Heart right ventricle (tissue), 16 donors: ENCODE measurements at places on chromosomes 13 and 19. TPM values are rescaled to one million over a fixed set of nuclear protein-coding genes. Genes with fewer than 3 reads are reported as not detected.
A peak's percentile ranks its signal among the peaks of the same experiment; 100 is the strongest.

- no peak for DNase-seq
These were observed 27.4 kb downstream of the LRCH1 start for GRCh38 chr13:46580362-46580839.

Gene ZNF383
- total RNA-seq: 8.4 TPM

Gene TPTE2
- not detected for total RNA-seq

DNA sequence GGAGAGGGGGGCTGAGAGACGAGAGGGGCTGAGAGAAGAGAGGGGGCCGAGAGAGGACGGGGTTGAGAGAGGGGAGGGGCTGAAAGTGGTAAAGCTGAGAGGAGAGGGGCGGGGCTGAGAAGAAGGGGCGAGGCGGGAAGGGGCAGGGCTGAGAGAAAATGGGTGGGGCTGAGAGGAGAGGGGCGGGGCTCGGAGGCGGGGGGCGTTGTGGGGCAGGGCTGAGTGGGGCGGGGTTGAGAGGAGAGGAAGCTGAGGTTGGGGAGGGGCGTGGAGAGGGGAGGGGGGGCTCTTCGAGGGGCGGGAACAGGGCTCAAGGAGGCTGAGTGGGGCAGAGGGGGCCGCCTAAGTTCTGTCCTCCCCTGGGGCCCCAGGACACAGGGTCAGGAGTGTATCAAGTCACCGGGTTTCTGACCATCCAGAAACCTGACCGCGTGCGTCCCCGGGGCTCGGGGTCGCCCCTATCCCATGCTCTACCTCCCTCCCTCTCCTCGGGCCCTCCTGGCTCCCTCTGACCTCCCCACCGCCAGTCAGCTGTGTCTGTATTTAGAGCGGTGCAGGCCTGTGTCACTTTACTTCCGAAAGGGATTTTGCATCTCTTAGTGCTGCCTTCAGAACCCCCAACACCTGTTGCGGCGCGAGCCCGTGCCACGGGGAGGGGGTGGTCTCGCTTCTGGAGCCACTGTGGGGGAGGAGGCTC is 38.6 kb upstream of the SEMA6B start:
- peak; percentile 52 for DNase-seq

DNA sequence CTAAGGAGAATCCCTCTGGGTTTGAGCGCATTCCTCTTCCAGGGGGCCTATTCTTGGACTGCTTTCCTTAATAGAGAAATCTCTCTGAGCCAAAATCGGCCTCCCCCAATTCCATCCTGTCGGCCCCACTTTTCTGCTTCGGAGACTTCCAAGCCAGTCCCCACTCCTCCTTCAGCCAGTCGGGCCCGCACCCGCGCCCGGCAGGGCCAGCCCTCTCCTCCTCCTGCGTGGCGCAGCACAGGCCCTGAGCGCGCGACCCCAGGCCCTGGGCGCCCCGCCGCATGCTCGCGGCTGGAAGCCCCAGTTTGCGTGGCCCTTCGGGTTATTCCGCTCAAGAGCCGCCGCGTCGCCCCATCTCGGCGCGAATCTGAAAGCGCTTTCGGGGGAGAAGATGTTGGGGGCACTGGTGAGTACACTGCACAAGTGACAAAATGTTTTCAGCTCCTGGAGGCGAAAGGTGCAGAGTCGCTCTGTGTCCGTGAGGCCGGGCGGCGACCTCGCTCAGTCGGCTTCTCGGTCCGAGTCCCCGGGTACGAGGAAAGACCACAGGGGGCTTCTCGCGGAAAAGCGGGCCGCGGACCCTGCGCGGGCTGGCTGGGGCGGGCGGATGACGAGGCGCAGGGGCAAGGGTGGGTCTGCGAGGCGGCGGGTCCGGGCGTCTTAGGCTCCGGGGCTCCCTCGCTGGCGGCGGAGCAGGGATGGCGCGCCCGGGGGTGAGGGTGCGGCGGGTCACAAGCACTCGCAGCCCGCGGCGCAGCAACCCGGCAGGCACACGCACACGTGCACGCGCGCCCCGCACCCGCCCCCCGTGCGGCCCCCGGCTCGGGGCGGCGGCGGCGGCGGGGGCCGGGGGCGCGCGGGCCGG is at the start of gene IL17D:
Gene IL17D, plus strand, starts transcription at position 785 of the 865 bp plus-strand sequence. CDS start 303 bp downstream, outside the sequence.
- no peak for DNase-seq

- DNase-seq: no peak
These were observed at the start of gene P2RY11 for GRCh38 chr19:10111405-10111811. Gene P2RY11 (plus strand): TSS chr19:10111693. CDS start chr19:10111722, 29 bp downstream.

- no peak for DNase-seq
These were observed 79.1 kb downstream of the DNAJC3 start for GRCh38 chr13:95756072-95756471.
